Activated CD8-positive, alpha-beta memory T cell treated with anti-CD3 and anti-CD28 coated beads, Interleukin-2, amount 10 ng/mL, durations not matched to agents 7 days and 5 days (primary cell): ENCODE measurements at places on chromosomes 4 and X. TPM values are rescaled to one million over a fixed set of nuclear protein-coding genes. Genes with fewer than 3 reads are reported as not detected.

DNA sequence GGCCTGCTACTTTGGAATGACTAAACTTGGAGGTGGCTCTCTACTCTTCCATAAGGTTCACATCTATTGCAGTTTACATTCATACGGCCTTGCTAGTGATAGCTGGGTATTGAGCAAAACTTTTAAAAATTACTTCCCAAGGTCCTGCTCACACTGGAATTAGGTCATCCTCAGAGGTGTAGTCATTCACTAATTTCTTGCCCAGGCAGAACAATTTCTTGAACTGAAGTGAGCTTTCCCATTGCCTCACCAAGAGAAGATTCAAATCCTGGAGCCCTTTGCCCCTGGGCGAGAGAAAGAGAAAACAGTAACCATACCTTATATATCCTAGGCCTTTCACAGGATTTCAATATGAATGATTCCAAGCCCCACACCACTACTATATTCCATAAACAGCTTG is 109.2 kb downstream of the GUCY2F start:
- no peaks in the 10 kb centered on the region for H3K4me1 ChIP-seq
- no peak overlapping the region for H3K4me3 ChIP-seq
- DNase-seq = no peak
- no peak overlapping the region for H3K27ac ChIP-seq
- no peaks in the 10 kb centered on the region for H3K36me3 ChIP-seq
- no peaks in the 10 kb centered on the region for H3K27me3 ChIP-seq

GRCh38 chrX:37776987-37777325 is 2.9 kb upstream of the CYBB start:
- no peak overlapping the region for H3K4me3 ChIP-seq
- peak overlapping the region; percentile 49 for H3K27ac ChIP-seq
- H3K27me3 ChIP-seq = no peaks in the 10 kb centered on the region
- peaks cover 21% of the 10 kb centered on the region for H3K4me1 ChIP-seq

- no peak overlapping the region for H3K27ac ChIP-seq
- no peak for DNase-seq
- H3K4me1 ChIP-seq = no peaks in the 10 kb centered on the region
- no peak overlapping the region for H3K4me3 ChIP-seq
- H3K36me3 ChIP-seq = no peaks in the 10 kb centered on the region
- H3K27me3 ChIP-seq = peaks cover 2% of the 10 kb centered on the region
Measured at GRCh38 chrX:39559229-39559628, 538.5 kb downstream of the BCOR start.

The PROM1 gene
- total RNA-seq = not detected

The HS6ST2 gene
- total RNA-seq = 0.14 TPM

- no peaks in the 10 kb centered on the region for H3K4me1 ChIP-seq
- no peak overlapping the region for H3K4me3 ChIP-seq
- H3K27me3 ChIP-seq = no peaks in the 10 kb centered on the region
- no peak overlapping the region for H3K27ac ChIP-seq
- no peak for DNase-seq
Measured at GRCh38 chr4:137417676-137418075, 114.6 kb downstream of the PCDH18 start.

DNA sequence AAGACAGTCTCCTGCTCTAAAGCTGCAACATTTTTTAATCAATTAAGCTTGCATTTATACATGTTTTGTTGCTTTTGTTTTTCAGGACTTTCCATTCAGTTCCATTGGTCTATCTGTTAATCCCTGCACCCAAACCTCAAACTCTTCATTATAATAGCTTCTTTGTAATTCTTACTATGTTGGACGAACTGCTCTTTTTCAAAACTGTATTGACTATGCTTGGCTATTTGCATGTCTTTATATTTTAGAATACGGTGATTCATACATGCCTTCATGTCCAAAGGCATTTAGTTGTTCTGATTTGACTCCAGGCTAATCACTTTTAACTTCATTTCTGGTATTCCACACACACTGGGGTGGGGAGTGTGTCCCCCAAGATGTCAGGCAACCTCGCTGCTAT is 14.1 kb downstream of the MAGEC1 start:
- H3K4me3 ChIP-seq = no peak overlapping the region
- no peaks in the 10 kb centered on the region for H3K27me3 ChIP-seq
- H3K4me1 ChIP-seq = no peaks in the 10 kb centered on the region
- no peaks in the 10 kb centered on the region for H3K36me3 ChIP-seq

GRCh38 chr4:127479031-127479622 is 153.6 kb upstream of the INTU start:
- DNase-seq = no peak
- no peak overlapping the region for H3K4me3 ChIP-seq
- H3K27ac ChIP-seq = no peak overlapping the region
- no peaks in the 10 kb centered on the region for H3K4me1 ChIP-seq
- no peaks in the 10 kb centered on the region for H3K27me3 ChIP-seq
- no peaks in the 10 kb centered on the region for H3K36me3 ChIP-seq

DNA sequence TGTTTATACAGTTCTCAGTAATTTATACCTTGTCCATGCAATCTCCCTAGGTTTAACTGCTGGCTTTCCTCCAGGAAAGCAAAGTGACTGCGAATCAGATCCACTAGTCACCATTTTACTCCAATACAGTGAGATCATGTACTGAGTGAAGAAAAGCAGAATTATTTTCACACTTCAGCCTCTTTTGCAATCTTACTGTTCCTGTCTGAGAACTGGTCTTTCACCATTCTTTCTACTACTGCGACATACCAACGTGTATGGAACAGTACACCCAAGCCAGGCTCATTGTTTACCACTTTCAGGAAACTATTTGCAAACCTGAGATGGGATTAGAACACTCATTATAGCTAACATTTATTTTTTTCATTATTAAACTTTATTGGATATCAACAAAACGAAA is 8.0 kb upstream of the MSL3 start:
- no peaks in the 10 kb centered on the region for H3K36me3 ChIP-seq
- H3K4me3 ChIP-seq = no peak overlapping the region
- no peak for DNase-seq
- H3K27me3 ChIP-seq = peaks cover 9% of the 10 kb centered on the region
- H3K27ac ChIP-seq = no peak overlapping the region

The SLC49A3 gene
- total RNA-seq = 1.1 TPM

The DCAF12L2 gene
- not detected for total RNA-seq

The CLNK gene
- total RNA-seq = 0.18 TPM

The CT45A5 gene
- not detected for total RNA-seq

The CSAG2 gene
- 2.7 TPM for total RNA-seq

- H3K27me3 ChIP-seq = no peaks in the 10 kb centered on the region
- no peak overlapping the region for H3K4me3 ChIP-seq
- H3K4me1 ChIP-seq = peaks cover 41% of the 10 kb centered on the region
- H3K27ac ChIP-seq = peak overlapping the region; percentile 68
- peak; percentile 37 for DNase-seq
- no peaks in the 10 kb centered on the region for H3K36me3 ChIP-seq
Measured at GRCh38 chrX:68571610-68572311, 72.9 kb downstream of the YIPF6 start.

GRCh38 chr4:146132445-146132844 is 43.1 kb upstream of the LSM6 start:
- no peaks in the 10 kb centered on the region for H3K27me3 ChIP-seq
- H3K27ac ChIP-seq = no peak overlapping the region
- H3K4me1 ChIP-seq = peaks cover 8% of the 10 kb centered on the region
- peak; percentile 60 for DNase-seq

GRCh38 chr4:148415500-148415899 is 26.7 kb downstream of the NR3C2 start:
- H3K4me1 ChIP-seq = peaks cover 13% of the 10 kb centered on the region
- peaks cover 2% of the 10 kb centered on the region for H3K36me3 ChIP-seq
- H3K4me3 ChIP-seq = no peak overlapping the region
- no peak for DNase-seq

DNA sequence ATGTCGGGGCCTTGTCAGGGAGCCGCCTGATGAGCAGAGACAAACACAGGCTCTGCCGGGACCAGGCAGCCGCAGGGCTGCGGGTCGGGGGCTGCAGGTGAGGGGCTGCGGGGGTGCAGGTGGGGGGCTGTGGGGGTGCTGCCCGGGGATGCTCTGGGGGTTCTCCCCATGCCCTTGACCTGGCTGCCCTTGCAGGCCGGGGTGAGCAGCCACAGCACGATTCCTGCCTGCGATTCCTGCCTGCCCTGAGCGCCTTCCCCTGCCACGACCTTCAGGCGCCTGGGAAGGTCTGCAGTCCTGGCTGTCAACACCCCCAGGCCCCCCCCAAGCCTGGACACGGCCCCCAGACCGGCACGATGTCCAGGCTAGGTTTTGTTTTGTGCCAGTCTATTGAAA is 106.3 kb downstream of the FAM53A start:
- no peaks in the 10 kb centered on the region for H3K36me3 ChIP-seq
- H3K27ac ChIP-seq = no peak overlapping the region
- no peaks in the 10 kb centered on the region for H3K27me3 ChIP-seq
- H3K4me3 ChIP-seq = no peak overlapping the region
- peaks cover 7% of the 10 kb centered on the region for H3K4me1 ChIP-seq

The SGMS2 gene
- not detected for total RNA-seq

The SERTM2 gene
- total RNA-seq = not detected

DNA sequence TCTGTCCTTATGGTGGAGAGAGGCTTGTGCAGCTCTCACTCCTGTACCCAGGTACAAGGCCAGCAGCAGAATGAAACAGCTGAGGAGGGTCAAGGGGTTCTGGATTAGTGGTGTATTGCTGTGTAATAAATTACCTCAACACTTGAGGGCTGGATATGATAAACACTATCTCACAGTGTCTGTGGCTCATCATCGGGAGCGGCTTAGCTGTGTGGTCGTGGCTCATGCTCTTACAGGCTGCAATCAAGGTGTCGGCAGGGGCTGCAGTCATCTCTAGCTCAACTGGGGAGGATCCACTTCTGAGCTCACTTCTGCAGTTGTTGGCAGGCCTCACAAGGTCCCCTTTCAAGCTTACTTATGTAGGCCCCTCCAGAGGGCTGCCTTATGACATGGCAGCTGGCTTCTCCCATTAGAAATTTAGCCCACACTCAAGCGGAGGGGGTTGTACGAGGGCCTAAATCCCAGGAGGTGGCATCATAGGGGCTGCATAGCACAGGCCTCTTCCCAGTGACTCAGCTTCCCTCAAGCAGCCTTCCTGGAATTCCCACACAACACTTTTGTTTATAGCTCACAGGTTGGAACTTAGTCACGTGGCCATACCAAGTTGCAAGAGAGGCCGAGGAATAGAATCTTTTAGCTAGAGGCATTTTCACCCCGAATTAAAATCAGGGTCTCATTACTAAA is 148.2 kb upstream of the RPS6KA3 start:
- peak overlapping the region; percentile 67 for H3K27ac ChIP-seq
- no peak overlapping the region for H3K4me3 ChIP-seq
- peaks cover 41% of the 10 kb centered on the region for H3K4me1 ChIP-seq
- DNase-seq = peak; percentile 54
- no peaks in the 10 kb centered on the region for H3K27me3 ChIP-seq
- no peaks in the 10 kb centered on the region for H3K36me3 ChIP-seq

DNA sequence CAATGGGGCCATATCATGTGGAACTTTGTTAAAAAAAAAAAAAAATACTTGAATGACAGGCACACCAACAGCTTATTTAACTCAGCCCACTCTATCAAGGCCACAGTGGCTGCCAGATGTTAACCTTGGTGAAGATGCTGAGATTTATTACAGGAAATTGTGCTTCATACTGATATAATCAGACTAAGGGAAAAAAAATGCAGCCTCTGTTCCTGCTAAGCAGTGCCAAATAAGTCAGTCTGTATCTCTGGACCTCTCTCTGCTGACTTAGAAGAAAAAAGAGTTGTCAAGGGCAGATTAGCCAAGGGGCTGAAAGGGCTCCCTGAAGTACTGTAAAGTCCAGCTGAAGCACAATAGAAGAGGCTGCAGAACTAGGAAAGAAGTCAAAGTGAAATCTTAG is 677.7 kb upstream of the HTR2C start:
- no peaks in the 10 kb centered on the region for H3K36me3 ChIP-seq
- no peaks in the 10 kb centered on the region for H3K27me3 ChIP-seq
- DNase-seq = no peak
- no peak overlapping the region for H3K27ac ChIP-seq
- H3K4me1 ChIP-seq = no peaks in the 10 kb centered on the region
- no peak overlapping the region for H3K4me3 ChIP-seq

The DKK2 gene
- total RNA-seq = not detected

The HSD17B13 gene
- 0.09 TPM for total RNA-seq

The FOXR2 gene
- not detected for total RNA-seq

DNA sequence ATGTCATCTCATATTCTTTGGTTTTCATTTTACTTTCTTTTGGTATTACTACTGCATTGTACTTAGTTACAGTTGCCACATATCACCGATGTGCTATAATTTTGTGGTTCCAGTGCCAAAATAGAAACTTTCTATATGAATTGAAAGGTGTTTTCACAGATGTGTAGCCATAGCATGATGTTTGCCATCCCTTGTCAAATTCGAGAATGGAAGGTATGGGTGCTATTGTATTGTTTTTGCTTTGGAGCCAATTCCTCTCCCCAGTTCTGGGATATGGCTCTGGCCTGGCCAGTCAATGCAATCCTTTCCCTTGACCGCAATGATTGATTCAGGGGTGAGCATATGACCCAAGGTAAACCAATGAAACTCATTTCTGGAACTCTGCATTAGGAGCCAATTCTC is 86.2 kb upstream of the RPS6KA3 start:
- peaks cover 16% of the 10 kb centered on the region for H3K4me1 ChIP-seq
- no peaks in the 10 kb centered on the region for H3K36me3 ChIP-seq
- H3K4me3 ChIP-seq = peak overlapping the region; percentile 42
- H3K27me3 ChIP-seq = peaks cover 40% of the 10 kb centered on the region
- no peak overlapping the region for H3K27ac ChIP-seq

DNA sequence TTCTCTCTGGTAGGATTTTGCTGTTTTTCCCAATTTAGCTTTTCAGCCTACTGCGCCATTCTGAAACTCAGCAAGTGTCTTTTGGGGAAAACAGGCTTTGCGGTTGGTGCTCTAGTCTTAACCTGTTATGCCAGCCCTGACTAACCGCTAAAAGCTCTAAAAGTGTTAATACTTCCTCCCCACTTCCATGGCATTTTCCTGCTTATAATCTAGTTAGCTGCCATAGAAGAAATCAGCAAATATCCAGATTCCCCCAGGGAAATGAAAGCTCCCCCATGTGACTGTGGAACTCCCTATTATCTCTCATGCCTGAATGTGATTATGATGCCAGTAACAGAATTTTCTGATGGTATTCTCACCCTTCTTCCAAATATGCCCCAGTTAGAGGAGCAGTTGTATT is 28.7 kb upstream of the GYPA start:
- peaks cover 3% of the 10 kb centered on the region for H3K4me1 ChIP-seq
- H3K27ac ChIP-seq = no peak overlapping the region
- no peak overlapping the region for H3K4me3 ChIP-seq
- H3K36me3 ChIP-seq = no peaks in the 10 kb centered on the region
- peaks cover 16% of the 10 kb centered on the region for H3K27me3 ChIP-seq

GRCh38 chr4:187606581-187606980 is 389.0 kb upstream of the ZFP42 start:
- no peak for DNase-seq
- H3K4me1 ChIP-seq = no peaks in the 10 kb centered on the region
- no peaks in the 10 kb centered on the region for H3K36me3 ChIP-seq
- H3K4me3 ChIP-seq = no peak overlapping the region
- H3K27me3 ChIP-seq = no peaks in the 10 kb centered on the region

GRCh38 chr4:77910676-77911075 is 48.0 kb downstream of the MRPL1 start:
- no peak overlapping the region for H3K27ac ChIP-seq
- no peaks in the 10 kb centered on the region for H3K4me1 ChIP-seq
- H3K27me3 ChIP-seq = no peaks in the 10 kb centered on the region
- H3K36me3 ChIP-seq = peaks cover 73% of the 10 kb centered on the region
- no peak for DNase-seq
- H3K4me3 ChIP-seq = no peak overlapping the region

- no peak overlapping the region for H3K4me3 ChIP-seq
- DNase-seq = no peak
- H3K27me3 ChIP-seq = no peaks in the 10 kb centered on the region
- H3K27ac ChIP-seq = no peak overlapping the region
Measured at GRCh38 chr4:189845145-189845846, 95.4 kb upstream of the FRG1 start.

The PDGFRA gene
- total RNA-seq = not detected

GRCh38 chr4:56158483-56158882 is 209.7 kb downstream of the CEP135 start:
- H3K27ac ChIP-seq = no peak overlapping the region
- no peak for DNase-seq
- H3K27me3 ChIP-seq = no peaks in the 10 kb centered on the region
- no peaks in the 10 kb centered on the region for H3K36me3 ChIP-seq
- H3K4me1 ChIP-seq = no peaks in the 10 kb centered on the region
